ENCODE measurements at places on chromosomes 7 and 10.
A peak's percentile ranks its signal among the peaks of the same experiment; 100 is the strongest.

- no peak for DNase-seq
Measured at GRCh38 chr7:13466874-13467547, 522.5 kb downstream of the ETV1 start.

DNA sequence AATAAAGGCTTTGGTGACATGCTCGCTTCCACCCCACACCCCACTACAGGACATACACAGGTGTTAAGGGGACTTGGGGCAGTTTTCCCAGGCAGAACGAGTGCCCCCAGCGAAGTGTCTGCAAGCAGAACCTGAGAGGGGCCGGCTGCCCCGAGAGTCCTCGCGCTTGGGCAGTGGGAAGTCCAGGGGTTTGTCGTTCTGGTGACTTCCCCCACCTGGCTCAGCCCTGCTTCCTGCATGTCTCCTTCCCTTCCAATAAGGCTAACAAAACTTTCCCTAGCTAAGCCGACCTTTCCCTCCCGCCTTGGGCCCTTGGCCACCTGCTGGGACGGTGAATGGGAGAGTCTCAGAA, 916 bp downstream of the VWA2 start:
- no peak for DNase-seq

DNA sequence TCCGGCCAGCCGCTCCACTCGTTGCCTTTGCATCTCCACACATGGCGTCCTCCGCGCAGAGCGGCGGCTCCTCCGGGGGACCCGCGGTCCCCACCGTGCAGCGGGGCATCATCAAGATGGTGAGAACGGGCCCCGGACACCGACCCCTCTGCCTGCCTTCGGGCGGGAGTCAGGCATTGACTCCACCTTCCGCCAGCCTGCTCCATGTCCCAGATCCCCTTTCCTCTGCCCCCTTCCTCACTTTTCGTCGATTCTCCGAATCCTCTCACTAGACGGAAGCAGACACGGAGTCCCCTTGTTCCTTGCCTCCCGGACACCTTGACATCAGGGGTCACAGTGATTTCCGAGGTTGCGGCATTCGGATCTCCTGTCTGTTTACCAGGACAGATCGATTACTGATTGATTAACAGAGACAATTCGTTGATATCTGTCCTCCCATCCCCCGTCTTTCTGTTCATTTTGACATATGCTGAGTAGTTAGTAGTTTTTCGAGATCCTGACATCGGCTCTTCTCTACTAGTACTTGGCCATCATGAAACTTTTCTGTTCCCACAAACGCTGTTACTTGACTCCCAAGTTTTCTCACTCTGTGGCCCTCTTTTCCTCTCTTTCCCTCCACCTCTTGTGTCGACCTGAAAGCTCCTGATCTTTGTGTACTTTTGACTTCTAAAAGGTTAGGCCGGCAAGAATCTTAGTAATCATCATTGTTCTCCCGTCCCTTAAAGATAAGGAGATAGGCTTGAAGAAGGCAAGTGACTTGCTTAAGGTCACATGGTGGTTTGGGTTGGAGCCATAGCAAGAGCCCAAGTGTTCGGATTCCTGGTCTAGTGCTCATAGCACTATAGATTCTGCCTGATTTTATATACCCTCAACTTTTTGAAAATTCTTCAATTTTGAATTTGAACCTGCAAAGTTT, 597 bp downstream of the SND1 start:
- DNase-seq, result no peak

DNA sequence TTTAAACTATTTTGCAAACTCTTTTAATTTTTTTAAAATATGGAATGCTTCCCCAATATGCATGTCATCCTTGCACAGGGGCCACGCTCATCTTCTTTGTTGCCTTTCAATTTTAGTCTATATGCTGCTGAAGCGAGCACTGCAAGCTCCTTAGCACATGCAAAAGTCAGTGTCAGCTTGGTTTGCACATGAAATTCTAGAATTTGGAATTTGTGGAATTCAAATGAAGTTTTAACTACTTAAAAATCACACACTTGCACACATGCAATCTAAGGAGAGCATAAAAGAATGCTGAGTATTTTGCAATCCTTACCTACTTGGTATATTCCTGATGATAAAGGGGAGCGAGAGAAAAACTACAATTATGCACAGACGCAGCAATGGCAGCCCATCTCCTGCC, 78.3 kb upstream of the ATP6V0A4 start:
- no peak for DNase-seq

- DNase-seq, result peak; percentile 32
Measured at GRCh38 chr7:7816084-7816483, 97.7 kb upstream of the RPA3 start.

- DNase-seq, result no peak
Measured at GRCh38 chr10:628386-629045, 61.0 kb downstream of the DIP2C start.

DNA sequence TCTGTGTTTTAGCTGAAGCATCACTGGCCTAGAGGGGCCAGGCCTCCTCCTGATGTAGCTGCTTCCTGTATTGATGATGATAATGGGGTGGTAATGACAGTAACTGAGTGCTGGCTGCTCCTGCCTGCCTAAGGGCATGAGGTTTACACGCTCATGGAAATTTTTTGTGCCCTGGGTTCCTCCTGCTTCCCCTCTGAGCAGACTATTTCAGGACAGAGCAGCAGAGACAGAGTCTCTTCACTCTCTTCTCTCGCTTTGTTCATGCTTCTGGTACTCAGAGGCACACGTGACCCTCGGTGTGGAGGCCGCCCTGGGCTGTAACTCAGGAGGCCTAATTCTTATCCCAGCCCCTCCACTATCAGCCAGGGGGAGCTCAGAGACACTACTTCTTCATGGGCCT, 27.9 kb downstream of the LRRC20 start:
- no peak for DNase-seq

DNA sequence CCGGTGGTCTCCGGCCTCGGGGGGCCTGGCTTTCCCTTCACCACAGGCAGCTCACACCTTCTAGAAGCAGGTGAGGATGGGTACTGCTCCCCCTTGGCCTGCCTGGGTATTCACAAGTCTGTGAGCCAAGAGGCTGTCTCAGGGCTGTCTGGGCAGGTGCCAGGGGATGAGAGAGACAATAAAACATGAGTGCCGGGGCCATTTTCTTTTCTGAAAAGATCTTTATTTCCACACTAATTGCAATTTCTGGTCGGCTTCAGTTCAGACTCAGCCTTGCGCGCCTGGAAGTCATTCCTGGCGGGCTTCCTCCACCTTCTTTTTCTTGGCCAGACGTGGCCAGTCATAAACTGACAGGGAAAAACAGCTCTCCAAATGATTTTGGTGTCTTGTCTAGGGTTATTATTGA, 171.2 kb downstream of the ARHGAP12 start:
- no peak for DNase-seq

- DNase-seq, result no peak
Measured at GRCh38 chr7:34128762-34129161, 223.4 kb downstream of the BMPER start.

- no peak for DNase-seq
Measured at GRCh38 chr7:30159698-30160143, 24.9 kb downstream of the MTURN start.

DNA sequence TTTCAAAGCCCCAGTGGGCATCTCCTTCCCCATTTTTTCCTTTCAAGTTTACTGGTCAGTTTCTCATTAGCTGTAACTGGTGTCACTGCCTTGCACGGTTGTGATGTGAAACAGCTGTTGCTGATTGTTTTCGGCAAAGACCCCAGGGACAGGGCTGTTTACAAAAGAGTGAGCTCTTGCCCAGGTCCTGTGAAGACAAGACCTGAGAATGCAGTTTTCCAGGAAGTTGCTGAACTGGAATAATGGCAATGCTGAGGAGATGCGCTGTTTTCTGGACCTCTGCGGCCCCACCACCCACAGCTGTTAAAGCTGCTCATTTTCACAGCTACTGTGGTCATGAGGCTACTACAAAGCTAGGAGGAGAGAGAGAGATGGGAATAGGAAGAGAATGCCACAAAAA, 116.6 kb upstream of the RSU1 start:
- DNase-seq, result no peak

- DNase-seq, result no peak
Measured at GRCh38 chr10:50600831-50601477, 22.8 kb downstream of the SGMS1 start.

- DNase-seq, result no peak
Measured at GRCh38 chr10:87538092-87539015, 33.7 kb downstream of the MINPP1 start.

- no peak for DNase-seq
Measured at GRCh38 chr10:130175074-130175473, 38.9 kb downstream of the GLRX3 start.

DNA sequence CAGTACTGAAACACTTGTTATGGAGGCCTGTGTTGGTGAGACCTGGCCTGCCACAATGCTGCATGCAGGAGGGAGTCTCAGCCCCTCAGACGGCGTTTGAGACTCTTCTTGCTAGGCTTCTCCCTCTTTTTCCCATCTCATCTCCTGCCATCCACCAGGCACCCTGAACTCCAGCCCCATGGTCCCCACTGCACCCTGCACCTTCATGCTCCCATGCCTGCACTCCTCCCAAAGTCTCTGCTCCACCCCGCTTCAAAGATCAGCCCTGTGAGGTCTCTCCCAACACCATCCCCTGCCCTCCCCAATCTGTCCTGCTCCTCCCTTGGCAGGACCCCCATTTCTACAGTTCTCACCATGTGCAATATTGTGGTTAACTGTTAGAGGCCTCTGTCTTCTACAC, 61.7 kb downstream of the VOPP1 start:
- no peak for DNase-seq

DNA sequence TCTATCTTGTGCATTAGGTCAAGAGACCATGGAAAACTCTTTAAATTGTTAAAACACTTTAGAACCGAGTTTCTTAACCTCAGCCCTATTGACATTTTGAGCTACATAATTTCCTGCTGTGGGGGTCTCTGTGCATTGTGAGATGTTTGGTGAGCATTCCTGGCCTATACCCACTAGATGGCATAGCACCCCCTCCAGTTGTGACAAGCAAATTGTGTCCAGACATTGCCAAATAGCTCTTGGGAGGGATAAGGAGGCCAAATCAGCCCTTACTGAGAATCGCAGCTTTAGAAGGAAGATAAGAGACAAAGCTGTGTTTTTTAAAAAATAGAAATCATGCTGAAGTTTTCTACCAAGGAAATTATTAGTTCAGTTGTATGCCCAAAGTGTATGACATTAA, 1158.5 kb upstream of the C7orf33 start:
- no peak for DNase-seq

DNA sequence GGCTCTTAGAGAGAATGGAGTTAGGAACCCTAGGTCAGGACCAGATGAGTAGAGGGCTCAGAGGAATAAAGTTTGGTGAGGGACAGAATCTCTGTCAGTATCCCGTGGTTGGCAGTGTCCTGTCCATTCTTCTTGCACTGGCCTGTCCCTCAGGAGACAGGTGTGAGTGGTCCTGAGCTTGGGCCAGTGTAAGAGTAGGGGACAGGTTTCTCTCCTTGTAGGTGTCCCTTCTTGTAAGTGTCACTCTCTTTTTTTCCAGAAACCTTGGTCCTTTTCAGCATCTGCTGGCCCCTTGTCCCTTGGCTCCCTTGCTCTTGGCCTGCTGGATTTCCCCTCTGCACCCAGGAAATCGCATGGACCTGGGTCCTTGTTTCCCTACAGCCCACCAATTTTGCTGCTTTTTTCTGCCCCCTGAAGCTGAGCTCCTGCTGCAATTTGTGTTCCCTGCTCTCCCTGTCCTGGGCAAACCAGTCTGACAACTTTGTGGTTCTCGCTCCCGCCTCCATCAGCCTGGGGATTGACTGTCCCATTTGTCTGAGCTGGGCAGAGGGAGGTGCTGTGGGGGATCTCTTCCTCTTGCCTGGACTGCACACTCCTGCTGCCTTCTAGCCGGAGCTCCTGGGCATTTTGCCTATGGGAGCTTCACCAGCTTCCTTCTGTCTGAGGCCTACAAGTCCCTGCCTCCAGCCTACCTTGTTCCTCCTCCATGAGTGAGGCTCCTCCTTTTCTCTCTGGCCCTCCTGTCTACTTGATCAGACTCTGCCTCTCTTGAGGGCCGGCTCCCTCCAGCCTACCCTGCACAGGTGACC, 6.5 kb downstream of the TSPAN14 start:
- DNase-seq, result no peak

DNA sequence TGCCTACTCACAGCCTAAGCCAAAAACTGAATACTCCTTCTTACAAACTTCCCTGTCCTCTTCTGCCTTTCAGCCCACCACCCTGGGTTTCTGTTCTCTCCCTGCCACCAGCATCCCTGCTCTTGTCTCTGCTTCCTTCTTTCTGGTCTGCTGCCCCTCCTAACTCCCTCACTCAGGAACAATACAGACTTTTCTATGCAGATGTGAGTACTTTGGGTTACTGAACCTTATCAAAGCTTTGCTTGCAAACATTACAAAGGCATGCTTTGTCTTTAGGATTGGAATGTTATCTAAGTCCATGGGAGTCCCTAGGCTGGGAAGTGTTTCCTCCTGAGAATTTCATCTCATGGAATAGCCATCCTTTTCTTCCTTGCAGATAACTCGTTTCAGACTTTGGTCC, 28.9 kb downstream of the CNNM1 start:
- DNase-seq, result no peak

DNA sequence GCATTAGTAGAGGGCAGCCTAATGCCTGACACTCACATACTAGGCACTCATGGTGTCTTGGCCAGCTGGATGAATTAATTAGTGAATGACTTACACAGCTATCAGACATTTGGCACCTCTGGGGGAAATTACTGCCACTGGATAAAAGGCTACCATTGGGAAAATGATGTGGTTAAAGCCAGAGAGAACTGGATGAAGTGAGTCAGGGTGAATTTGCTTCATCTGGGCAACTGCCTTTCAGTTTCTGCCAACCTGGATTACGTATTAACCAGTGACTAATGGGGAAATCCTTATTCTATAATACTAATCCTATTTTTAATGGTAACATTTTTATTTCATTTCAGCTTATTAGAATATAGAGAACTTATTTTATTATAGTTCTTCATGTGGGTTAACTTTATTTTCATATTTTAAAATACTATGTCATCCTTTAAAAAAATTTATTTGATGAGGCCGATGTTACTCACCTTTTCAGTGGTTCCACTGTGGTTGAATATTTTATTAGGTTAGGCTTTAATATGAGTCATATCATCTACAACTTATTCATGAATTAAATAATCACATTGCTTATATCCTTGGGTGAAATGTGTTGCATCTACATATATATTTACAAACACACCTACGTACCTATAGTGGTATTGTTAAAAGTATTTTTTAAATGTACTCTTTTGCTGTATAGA, 85.6 kb upstream of the CAPZA2 start:
- no peak for DNase-seq

DNA sequence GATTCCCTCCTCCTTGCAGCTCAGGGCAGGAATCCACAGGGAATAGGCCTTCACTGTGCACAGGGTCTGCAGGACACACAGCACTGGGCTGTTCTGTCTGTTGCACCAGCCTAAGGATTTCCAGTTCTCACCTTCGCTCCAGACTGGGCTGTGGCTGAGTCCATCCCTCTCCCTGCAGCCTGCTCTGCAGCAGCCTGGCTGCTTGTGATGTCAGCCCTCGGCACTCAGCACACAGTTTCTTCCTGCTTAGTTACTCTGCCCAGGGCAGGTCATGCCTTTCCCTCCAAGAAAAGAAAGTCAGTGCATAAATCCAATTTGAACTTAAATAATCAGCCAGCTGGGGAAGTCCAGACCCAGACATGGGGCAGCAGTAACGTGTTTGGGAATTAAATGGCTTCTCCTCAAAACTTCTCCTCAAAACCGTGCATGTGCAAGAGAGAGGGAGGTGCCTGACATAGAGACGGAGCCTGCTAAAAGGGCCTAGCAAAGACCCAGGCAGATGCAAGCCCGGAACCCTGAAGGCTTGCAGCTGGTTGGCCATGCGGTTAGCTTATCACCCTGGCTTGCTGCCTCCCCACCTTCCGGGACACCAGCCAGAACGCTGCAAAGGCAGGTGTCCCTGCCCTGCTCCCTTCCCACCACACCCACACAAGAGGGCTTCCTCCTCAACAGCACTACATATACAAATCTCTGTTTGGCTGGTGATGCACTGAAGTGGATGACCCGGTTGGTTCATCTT, 10.9 kb upstream of the GDF2 start:
- no peak for DNase-seq

- no peak for DNase-seq
Measured at GRCh38 chr7:150980663-150981062, 2.5 kb upstream of the KCNH2 start.

All from GM13976 (cell line).